ENCODE measurements at places on chromosomes 1 and 21. TPM values are rescaled to one million over a fixed set of nuclear protein-coding genes. Genes with fewer than 3 reads are reported as not detected.

GRCh38 chr21:45267390-45267760 lies 20.3 kb downstream of the POFUT2 start:
- peaks cover 22% of the 10 kb centered on the region for H3K36me3 ChIP-seq
- no peak for DNase-seq
- no peaks in the 10 kb centered on the region for H3K4me1 ChIP-seq
- no peak overlapping the region for H3K27ac ChIP-seq
- H3K27me3 ChIP-seq: no peaks in the 10 kb centered on the region

GRCh38 chr1:34831721-34832246 lies 27.8 kb downstream of the SMIM12 start:
- DNase-seq: no peak
- no peak overlapping the region for H3K4me3 ChIP-seq
- H3K27ac ChIP-seq: no peak overlapping the region
- H3K27me3 ChIP-seq: no peaks in the 10 kb centered on the region

DNA sequence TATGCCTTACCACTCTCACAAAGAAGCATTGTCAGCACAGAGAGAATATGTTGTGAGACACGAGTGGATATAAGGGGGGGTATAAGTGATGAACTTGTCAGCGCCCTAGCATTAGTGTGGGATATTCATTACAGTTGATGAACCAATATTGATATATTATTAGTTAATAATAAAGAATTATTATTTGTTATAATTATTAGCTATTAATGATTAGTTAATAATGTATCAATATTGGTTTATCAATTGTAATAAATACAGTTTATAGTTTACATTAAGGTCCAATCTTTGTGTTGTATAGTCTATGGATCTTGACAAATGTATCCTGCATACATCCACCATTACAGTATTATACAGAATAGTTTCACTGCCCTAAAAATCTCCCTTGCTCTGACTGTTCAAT lies 120.2 kb upstream of the NCAM2 start:
- H3K27ac ChIP-seq: no peak overlapping the region
- DNase-seq: no peak
- no peaks in the 10 kb centered on the region for H3K4me1 ChIP-seq

GRCh38 chr1:93042187-93043056 lies 36.7 kb upstream of the MTF2 start:
- H3K4me3 ChIP-seq: no peak overlapping the region
- no peaks in the 10 kb centered on the region for H3K27me3 ChIP-seq
- H3K4me1 ChIP-seq: no peaks in the 10 kb centered on the region
- no peaks in the 10 kb centered on the region for H3K36me3 ChIP-seq
- H3K27ac ChIP-seq: no peak overlapping the region

DNA sequence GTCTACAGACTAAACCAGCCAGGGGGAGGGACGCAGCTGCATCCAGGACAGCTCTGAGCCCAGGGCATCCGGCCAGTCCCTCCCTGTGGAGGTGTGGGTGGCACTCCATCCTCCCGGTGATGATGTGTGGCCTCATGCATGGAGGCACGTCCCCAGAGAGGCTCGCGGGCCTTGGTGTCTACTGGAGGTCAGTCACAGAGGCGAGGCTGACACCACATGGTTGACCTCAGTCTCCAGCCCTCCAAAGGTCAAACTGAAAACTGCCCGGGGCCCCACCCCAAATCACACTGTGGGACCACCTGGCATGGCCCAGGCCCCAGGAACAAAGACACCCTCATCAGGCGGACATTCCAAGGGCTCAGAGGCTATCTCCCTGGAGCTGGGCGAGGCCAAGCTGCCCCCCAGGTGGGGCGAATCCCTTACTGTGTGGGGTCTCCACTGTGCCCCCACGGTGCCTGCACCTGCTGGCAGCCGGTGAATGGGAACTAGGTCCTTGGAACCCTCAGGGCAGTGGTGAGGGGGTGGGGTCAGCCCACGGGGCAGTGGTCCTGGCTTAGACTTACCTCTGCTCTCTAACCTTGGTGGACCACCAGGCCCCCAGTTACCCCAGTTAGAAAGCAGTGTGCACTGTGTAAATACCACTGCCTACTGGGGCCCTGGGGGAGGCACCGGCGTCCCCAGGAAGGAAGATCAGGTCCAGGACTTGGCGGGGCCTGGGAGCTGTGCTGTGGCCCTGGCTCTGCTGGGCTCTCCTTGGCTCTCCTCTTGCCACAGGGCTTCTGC lies 49.1 kb downstream of the TRPM2 start:
- no peak overlapping the region for H3K27ac ChIP-seq
- no peaks in the 10 kb centered on the region for H3K4me1 ChIP-seq

DNA sequence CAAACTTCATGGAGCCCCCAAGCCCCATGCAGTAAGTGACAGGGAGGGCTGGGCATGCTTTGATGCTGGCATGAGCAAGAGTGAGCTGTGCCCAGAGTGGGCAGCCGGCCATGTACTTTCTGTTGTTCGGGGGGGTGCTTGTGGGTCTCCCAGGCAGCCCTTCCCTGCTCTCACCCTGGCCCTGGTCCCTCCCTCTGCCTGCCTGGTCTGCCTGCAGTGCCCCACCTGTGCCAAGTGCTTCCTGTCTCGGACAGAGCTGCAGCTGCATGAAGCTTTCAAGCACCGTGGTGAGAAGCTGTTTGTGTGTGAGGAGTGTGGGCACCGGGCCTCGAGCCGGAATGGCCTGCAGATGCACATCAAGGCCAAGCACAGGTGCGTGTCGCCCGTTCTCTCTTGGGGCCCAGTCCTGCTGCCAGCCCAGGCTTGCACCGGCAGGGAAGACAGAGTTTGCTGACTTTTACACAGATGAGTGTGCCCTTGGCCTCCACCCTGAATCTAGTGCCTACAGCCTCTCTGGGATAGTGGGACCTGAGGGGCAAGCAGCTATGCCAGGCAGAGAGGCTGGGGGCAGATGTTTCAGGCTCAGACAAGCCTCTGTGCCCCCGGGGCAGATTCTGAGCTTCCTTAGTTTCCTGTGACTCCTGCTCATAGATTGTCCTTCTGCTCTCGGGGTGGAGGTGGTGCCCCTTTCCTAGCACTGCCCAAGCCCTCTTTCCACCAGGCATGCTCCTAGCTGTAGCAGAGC lies 7.6 kb downstream of the ZBTB48 start:
- peaks cover 7% of the 10 kb centered on the region for H3K36me3 ChIP-seq
- H3K4me1 ChIP-seq: no peaks in the 10 kb centered on the region
- H3K27me3 ChIP-seq: no peaks in the 10 kb centered on the region
- no peak for DNase-seq

CADM3 gene
- total RNA-seq: 18.2 TPM

LAPTM5 gene
- 0.77 TPM for total RNA-seq

All from astrocyte (in vitro differentiated cells and primary cell).